ENCODE measurements at places on chromosomes 3 and 15.

DNA sequence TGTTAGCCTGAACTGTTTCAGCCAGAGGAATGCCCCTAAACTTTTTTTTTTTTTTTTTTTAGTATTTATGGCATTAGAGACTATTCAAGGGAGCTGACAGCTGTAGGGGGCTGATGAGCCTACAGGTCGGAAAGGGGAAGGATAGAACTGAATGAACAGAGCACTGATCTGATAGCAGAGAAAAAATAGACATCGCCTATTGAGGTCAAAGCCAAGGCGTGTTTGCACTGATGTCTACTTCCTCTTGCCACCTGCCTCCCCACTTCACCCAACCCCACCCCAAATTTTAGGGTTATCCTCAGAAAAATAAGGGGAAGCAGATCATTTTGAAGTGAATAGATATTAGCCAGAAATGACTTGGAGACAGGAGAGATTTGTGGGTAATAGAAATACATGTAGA, 3.0 kb upstream of the ZMAT3 start:
- DNase-seq = no peak

GRCh38 chr15:50681467-50681866, 5.1 kb downstream of the TRPM7 start:
- DNase-seq = no peak

GRCh38 chr3:64188810-64189560, 36.3 kb downstream of the PRICKLE2 start:
- DNase-seq = no peak

DNA sequence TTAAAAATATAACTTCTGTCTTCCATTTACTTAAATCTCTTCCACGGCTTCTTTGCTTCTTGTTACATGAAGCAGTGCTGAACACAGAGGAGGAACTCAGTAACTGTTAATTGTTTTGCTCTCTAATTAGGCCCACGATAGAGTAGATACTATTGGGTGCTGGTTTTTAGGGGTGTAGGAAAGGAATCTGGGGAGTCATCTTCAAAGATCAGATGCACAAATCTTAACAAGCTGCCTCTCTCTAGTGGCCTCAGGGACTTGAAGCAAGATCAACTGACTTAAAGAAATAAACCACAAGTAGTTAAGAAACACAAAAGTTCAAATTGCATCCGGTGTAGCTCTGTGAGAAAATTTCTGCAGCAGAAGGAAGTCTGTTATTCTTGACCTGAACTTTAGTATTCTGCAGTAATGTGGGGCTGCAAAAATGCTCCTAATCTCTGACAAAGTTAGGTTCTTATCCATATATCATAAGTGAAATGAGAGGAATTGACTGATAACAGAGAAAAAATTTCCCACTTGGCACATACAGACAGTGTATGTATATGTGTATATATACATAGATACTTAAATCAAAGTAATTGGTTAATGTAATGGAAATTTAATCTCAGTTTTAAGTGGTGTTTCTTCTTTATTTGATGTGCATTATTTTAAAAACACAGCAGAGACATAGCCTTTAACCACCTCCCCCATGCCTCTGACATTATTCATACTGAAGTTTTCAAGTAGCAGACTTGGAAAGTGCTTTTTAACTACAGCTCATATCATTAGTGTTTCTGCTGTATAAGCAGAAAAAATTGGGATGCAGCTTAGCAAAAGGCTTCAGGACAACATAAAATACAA, 51.8 kb downstream of the CHST2 start:
- DNase-seq = no peak

DNA sequence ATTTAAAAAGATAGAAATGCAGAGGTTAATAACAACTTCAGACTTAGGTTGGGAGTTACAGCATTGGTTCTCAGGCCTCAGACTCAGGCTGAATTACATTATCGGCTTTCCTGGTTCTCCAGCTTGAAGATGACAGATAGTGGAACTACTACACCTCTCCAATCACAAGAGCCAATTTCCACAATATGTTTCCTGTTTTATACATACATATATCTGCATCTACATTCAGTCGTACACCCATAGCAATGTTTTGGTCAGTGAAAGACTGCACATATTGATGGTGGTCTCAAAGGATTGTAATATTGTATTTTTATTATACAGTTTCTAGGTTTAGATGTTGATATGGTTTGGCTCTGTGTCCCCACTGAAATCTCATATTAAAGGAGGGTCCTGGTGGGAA, 35.4 kb downstream of the AADACL2 start:
- no peak for DNase-seq

GRCh38 chr3:102353148-102353547, 81.7 kb upstream of the ZPLD1 start:
- DNase-seq = no peak

Data from activated T-helper 1 cell treated with anti-CD3 and anti-CD28 coated beads, Interleukin-2, amount 50 U/mL, for 16 hours (primary cell).